RPMI8226 (cell line): ENCODE measurements at places on chromosomes 2 and 18.

DNA sequence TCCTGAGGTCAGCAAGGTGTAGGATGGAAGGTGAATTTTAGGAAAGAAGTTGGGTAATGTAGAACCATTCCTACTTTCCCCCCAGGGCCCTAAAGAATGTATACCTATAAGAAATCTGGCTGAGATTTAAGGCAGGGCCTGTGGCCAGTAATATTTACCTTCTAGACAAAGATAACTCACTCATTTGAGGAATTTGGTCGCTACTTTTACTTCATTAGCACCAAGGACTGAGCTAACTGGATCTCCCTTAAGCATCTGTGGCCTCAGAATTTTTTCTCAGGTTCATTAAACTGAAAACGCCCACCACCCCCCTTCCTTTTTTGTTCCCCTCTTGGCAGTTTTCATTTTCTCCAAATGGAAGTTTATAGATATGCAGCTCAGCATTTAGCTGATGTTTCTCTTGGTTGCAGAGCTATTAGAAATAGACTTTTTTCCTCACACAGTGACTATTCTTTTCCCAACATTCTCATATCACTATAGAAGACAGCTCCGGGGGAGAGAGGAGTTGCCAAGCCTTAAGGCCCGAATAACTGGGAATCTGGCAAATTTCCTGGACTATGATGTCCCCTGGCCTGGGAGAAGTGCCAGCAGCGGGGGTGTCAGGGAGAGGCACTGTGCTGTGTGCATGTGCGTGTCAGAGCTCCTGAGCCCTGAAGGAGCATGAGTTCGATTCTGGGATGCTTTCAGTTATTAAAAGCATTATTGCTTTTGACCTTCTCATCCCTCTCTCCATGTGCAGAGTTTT is 310.9 kb downstream of the PRKCE start:
- no peak for DNase-seq

GRCh38 chr2:233807966-233808935 is 30.1 kb downstream of the MROH2A start:
- DNase-seq = no peak

GRCh38 chr2:16656784-16657391 is 8.7 kb downstream of the CYRIA start:
- no peak for DNase-seq

GRCh38 chr2:61534926-61535325 is 3.2 kb downstream of the XPO1 start:
- DNase-seq = peak; percentile 7

DNA sequence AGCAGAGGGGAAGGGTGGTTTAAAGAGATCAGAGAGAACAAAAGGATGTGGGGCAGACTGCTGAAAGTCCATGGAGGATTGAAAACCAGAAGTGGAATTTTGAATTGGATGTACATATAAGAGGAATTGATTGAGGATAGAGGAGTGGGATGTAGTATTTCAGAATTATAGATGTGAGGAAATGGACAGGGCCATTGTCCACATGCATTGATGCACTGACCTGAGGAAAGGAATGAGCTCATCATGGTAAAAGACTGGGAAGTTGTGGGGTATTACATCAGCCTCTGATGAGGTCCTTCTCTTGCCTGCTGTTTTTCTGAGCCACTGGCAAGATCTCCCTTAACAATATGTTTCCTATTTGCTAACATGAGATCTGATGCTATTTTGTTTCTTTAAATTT is 365.7 kb upstream of the FANCL start:
- no peak for DNase-seq

DNA sequence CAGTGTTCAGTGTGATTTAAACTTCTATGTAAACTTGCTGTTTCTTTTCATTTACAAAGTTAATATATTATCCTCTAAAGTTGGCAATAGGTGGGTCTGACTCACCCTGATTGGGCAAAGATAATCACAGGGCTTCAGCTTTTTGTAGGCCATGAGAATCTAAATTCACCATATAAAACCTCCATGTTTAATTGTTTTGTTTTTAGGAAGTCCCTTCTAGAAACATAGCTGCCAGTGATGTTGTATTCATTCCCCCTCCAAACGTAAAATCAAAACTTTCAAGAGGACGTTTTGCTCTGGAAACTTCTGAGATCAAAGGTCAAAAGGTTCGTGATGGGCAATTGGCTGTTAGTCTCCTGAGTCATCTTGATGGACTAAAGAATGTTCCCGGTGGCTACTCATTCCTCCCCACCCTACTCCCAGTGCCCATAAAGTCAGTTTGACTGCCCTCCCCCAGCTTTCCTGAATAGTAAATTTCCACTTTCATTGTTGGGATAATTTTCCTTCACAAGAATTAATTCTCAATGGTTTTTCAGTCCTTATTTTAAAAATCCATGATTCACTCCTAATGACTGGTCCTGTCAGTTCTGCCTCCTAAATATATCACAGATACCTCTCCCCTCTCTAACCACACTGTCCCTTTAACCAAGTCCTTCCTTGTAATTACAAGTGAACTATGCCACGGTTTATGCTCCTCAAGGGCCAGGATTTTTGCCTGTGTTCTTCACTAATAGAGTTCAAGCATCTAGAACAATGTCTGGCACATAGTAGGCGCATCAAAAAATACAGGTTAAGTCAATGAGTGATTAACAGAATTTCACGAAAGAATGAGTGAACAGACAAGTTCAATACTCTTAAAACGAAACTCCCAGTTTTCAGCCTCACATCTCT is 164.4 kb upstream of the VRK2 start:
- no peak for DNase-seq

GRCh38 chr2:173607606-173608311 is 253.1 kb downstream of the CDCA7 start:
- no peak for DNase-seq

DNA sequence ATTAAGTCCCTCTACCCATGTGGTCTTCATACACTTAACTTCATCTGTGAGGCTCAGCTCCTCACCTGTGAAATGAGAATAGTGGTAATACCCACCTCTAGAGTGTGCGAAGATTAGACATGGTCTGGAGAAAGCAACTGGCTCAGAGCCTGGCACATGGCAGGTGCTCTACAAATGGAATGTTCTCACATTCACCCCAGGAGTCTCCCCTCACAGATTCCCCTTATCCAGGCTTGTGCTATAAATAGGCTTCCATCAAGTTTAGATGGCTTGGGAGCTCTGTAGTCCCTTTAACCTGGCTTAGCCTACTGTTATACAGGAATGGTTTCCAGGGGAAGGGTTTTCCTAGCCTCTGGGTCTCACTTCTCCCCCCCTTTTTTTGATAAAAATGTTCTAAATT is 455.9 kb downstream of the RNF144A start:
- DNase-seq = no peak

GRCh38 chr18:43961722-43962121 is 684.4 kb upstream of the SYT4 start:
- no peak for DNase-seq

DNA sequence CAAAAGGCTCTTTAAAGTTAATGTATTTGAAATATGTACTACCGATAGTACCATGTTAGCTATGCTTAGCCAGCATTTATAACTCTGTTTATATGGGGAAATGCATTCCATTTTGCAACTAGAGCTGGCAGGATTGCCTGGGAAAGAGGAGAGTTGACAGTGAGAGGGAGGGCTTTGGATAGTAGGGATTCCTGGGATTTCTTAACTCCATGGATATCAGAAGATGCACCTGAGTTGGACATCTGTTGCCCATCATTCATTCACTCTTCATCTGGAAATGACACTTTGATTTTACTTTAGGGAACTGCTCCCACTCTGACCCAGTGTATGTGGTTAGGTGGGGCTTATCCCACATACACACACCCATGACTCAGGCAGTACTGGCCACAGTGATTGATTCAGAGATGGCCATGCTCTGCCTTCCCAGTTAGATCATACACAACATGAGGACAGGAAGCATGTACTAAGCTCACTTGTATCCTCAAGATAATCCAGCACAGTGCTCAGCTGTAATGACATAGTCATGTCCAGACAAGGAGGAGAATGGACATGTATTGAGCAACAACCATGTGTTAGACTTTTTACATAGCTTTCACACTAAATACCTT is 248.8 kb downstream of the MREG start:
- DNase-seq = no peak

DNA sequence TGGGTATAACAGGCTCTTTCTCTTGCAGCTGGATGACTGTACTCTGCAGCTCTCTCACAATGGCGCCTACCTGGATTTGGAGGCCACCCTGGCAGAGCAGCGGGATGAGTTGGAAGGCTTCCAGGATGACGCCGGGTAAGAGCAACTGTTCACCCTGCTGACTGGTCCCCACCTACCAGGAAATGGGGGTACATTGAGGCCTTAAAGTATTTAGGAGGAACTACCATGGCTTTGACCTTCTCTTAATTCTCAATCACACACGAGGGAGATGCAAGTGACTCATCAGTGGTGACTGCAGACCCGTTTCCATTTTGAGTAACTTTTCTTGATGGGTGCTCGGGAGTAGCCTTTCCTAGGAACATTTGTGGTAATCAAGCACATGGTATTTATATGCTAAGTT is 58.0 kb downstream of the FHOD3 start:
- no peak for DNase-seq

GRCh38 chr18:51513517-51513916 is 316.0 kb upstream of the MEX3C start:
- no peak for DNase-seq

DNA sequence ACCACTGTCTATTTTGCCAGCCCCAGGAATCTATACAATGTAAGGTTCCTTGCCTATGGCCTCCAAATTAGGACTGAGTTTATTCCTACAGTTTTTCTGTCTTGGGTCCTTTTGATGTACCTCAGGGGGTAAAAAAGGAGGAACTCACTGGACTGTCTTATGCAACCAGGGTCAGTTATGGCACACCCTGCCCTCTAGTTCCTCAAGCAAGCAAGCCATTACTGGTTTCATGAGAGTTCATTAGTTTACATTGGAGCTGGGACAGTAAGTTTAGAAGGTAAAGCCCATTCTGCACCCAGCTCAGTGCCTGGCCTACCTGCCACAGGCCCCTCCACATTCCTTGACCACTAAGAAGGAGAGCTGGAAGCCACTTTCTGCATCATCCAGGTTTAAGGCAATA is 68.7 kb upstream of the WIPF1 start:
- no peak for DNase-seq

DNA sequence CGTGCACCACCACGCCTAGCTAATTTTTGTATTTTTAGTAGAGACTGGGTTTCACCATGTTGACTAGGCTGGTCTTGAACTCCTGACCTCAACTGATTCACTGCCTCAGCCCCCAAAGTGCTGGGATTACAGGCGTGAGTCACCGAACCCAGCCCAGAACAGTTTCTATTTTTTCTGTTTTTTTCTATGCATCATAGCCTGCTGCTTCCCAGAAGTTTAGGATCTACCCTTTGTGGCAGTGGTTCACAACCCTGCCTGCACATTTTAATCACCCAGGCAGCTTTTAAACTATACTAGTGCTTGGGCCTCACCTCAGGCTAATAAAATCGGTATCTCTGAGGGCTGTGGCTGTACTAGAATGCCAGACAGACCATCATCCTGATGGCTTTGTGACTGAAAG is 39.7 kb upstream of the SOCS6 start:
- no peak for DNase-seq

GRCh38 chr18:6648581-6648980 is 80.9 kb upstream of the ARHGAP28 start:
- DNase-seq = no peak

DNA sequence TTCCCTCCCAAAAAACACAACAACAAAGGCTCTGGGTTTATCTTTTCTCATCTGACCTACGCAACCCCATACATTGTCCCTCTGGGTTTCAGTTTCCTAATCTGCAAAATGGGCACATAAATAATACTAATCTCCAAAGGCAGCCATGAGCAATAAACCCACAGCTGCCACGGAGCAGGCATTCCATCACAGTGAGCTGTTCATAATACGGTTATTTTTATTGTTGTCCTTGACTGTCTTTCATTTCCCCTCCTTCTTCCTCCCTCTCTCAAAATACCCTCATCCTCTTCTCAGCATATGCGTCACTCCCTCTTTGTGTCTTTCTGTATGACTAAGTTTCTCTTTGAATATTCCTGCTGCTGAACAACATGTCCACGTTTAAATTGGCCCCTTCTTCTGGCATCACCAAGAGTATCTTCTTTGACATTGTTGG is 129.8 kb upstream of the CAB39 start:
- no peak for DNase-seq

GRCh38 chr18:63892566-63892965 is 5.1 kb downstream of the SERPINB2 start:
- DNase-seq = no peak

DNA sequence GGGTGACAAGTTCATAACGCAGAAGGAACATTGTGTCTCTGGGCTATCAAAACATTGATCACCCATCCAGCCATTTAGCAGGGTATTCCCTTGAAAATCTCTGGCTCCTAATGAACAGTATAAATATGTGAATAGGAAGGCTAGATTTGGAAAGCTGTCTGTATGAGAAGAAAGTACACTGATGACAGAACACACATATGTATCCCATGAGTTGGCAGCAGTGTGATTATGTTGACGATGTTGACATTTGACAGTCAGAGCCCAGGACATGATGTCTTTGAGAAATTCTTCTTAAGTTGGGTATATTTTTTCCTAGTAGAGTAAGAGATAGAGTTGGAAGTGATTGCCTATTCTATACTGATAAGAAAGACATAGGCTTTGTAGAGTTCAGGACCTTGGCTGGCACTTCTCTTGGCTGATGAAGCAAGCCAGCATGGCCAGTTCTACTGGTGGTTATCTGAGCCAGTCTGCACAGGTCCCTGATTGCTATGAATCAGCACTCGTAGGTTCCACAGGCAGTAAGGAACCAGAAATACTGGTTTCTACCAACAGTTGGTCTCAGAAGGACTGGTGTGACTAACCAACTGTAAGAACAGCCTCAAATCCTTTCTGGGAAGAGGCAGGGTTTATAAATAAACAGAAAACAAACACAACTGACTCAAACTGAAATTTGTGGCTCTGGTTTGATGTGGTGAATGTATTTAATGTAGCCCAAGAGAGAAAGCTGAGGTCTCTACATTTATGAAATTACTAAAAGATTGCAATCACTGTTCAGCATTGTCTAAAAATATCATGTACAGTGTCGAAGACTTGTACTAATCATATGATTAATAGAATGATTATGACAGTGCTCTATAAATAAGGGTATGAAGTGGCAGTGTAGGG is 43.9 kb upstream of the RAPH1 start:
- DNase-seq = no peak

DNA sequence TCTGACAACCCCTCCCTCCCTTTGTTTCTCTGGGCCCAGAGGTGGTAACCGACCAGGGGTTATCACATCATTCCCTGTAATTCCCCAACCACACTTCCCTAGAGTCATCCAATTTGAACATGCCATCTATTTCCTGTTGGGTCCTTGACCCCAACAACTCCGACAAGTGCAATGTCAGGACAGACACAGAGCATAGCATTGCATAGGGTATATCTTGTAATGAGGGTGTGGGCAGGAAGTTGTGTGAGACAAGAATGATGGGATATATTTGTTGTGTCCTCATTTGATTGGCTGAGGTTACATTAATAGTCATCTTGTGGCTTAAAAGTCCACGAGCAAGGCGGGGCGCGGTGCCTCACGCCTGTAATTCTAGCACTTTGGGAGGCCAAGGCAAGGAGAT is 33.4 kb upstream of the CNOT11 start:
- no peak for DNase-seq

DNA sequence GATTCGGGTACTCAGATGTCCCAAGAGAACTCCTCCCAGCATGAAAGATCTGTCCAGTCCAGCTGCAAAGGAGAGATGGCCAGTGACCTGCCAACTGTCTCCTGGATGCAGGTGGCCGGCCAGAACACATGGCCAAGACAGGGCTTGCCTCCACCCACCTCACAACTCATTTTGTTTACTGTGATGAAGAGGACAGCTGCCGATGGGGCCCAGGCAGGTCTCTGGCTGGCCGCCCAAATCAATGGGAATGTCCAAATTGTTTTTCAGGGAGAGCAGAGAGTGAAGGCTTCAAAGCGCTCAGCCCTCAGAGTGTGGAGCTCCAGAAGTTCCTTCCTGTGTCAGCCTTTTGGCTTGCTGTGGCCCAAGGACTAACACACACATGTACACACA is 41.9 kb downstream of the FOSL2 start:
- no peak for DNase-seq
